ENCODE measurements at places on chromosomes 1 and 21. TPM values are rescaled to one million over a fixed set of nuclear protein-coding genes. Genes with fewer than 3 reads are reported as not detected.

Gene F11R
- 11.1 TPM for total RNA-seq

Gene C1orf141
- total RNA-seq = not detected

Gene IGSF5
- not detected for total RNA-seq

Gene SPRR5
- total RNA-seq = not detected

Gene RRP1B
- total RNA-seq = 52.6 TPM

Gene TPRG1L
- 10.4 TPM for total RNA-seq

Gene CFAP298
- 39.6 TPM for total RNA-seq

Gene KRTAP10-1
- not detected for total RNA-seq

Gene SLAMF7
- total RNA-seq = 6.8 TPM

Gene NUDC
- 88.6 TPM for total RNA-seq

Gene LRRC38
- not detected for total RNA-seq

Gene TCEANC2
- 10.7 TPM for total RNA-seq

Gene RCSD1
- 177 TPM for total RNA-seq

Gene KPRP
- total RNA-seq = not detected

Gene RHD
- not detected for total RNA-seq

Gene SLAMF9
- total RNA-seq = not detected

Gene CASQ1
- 0.11 TPM for total RNA-seq

Gene SLC9A1
- 25.4 TPM for total RNA-seq

Gene LMX1A
- not detected for total RNA-seq

Gene DMBX1
- 0.05 TPM for total RNA-seq

Gene ASTN1
- not detected for total RNA-seq

Gene PTGS2
- total RNA-seq = 1.3 TPM

Gene LCE6A
- total RNA-seq = not detected

Gene OPTC
- not detected for total RNA-seq

Gene SPAG17
- not detected for total RNA-seq

Gene TAS1R1
- not detected for total RNA-seq

Gene ADSS2
- 53.3 TPM for total RNA-seq

Gene CD52
- 1,191 TPM for total RNA-seq

Gene GTF2B
- total RNA-seq = 39.4 TPM

Gene DCLRE1B
- 18.4 TPM for total RNA-seq

Gene GRIK3
- not detected for total RNA-seq

All from T-helper 2 cell treated with Interferon-gamma antibody and Interleukin-4, amounts not matched to agents 100 ng/mL and 5 ng/mL, for 36 hours (primary cell).